ENCODE measurements at places on chromosomes 13 and 19. TPM values are rescaled to one million over a fixed set of nuclear protein-coding genes. Genes with fewer than 3 reads are reported as not detected.
A peak's percentile ranks its signal among the peaks of the same experiment; 100 is the strongest.

DNA sequence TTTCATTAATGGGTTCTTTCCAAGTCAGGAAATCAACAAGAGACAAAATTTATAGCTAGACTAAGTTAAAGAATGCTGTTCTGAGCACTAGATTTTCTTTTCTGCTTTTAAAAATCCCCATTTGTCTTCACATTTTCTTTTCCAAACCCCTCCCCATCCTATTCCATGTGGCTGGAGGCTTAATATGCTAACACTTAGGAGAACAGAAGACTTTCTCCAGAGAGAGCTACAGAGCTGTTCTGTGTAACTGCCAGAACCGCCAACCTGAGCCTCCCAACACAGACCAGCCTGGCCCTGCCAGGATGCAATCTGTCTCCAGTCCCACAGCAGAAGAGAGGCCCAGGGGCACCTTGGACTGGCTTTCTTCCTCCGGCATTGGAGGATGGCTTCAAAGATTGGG lies 264.1 kb downstream of the NDFIP2 start:
- no peak for DNase-seq
- H3K4me1 ChIP-seq = no peaks in the 10 kb centered on the region
- no peak overlapping the region for H3K27ac ChIP-seq

GRCh38 chr13:70541451-70541850 lies 433.2 kb upstream of the KLHL1 start:
- no peak for DNase-seq
- H3K4me3 ChIP-seq = no peak overlapping the region
- H3K27me3 ChIP-seq = no peaks in the 10 kb centered on the region
- H3K27ac ChIP-seq = no peak overlapping the region

DNA sequence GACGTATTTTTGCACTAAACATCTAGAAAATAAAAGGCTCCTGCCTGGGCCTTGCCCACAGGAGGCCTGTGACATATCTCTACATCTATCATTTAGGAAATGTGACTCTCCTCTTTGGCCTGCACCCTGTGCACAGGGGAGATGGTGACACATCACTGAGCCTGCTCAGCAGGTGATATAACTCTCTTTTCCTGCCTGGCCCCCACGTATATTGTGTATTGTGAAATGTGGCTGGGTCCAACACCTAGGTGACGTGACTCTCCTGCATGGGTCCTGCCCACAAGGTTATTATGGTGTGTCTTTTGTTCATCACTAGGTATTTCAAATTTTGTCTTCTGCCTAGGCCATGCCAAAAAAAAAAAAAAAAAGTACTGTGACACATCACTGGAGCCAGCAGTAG lies 61.4 kb upstream of the ZNF724 start:
- DNase-seq = no peak
- H3K27me3 ChIP-seq = no peaks in the 10 kb centered on the region
- H3K36me3 ChIP-seq = no peaks in the 10 kb centered on the region
- H3K4me1 ChIP-seq = no peaks in the 10 kb centered on the region

DNA sequence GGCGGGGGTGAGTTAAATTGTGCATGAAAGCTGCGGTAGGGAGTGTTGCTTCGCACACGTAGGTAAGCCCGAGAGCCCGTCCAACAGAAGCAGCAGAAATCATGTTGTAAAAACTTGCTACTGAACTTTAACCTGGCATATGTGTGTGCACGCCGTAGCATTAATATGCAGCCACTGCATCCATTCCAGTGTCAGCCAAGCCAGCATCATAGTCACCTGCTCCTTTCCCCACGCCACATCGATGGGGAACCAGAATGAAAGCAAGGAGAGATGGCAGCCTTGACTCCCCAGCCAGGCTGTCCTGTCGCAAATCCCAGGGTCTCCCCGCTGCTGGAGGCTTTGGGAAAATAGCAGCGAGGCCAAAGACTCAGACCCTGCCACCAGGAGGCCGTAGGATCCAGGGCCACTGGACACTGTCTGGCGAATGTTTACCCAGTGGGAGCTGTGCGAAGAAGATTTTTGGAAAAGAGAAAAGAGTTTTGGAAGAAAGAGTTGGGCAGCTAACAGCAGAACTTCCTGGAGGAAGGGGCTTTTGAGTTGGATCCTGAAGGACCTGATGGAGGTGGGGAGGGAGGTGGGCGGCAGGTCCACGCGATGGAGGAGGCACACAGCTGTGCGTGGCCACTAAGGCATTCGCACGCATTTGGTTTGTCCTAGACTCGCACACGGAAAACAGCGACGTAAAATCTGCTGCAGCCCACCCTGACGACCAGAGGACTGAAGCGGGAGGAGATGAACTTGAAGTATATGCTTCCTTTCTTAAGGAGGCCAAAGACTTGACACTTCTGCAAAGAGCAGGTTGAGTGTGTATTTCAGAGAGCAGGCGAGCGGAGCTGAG lies 48.7 kb upstream of the RANBP3 start:
- no peaks in the 10 kb centered on the region for H3K4me1 ChIP-seq
- no peak overlapping the region for H3K27ac ChIP-seq
- no peak for DNase-seq
- H3K27me3 ChIP-seq = no peaks in the 10 kb centered on the region
- no peak overlapping the region for H3K4me3 ChIP-seq

EEF1AKMT1 gene
- 11.2 TPM for total RNA-seq

DNA sequence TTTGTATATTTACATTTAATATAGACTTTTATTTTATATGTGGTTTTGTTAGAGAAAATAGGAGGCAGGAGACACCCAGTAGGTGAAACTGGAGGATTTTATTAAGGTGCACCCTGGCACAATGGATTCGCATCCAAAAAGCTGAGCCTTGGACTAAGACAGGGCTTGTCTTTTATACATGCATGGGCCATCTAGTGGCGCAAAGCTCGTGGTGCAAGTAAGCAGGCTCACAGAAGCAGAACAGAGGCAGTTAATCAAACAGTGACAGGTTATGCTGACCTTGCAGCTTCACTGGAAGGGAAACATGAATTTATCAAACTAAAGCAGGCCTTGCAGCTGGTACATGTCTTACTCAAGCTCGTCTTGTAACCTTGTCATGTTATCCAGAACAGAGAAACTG lies 58.8 kb upstream of the ZNF681 start:
- DNase-seq = peak; percentile 54
- H3K36me3 ChIP-seq = peaks cover 7% of the 10 kb centered on the region
- no peaks in the 10 kb centered on the region for H3K4me1 ChIP-seq

S1PR5 gene
- total RNA-seq = 0.89 TPM

DNA sequence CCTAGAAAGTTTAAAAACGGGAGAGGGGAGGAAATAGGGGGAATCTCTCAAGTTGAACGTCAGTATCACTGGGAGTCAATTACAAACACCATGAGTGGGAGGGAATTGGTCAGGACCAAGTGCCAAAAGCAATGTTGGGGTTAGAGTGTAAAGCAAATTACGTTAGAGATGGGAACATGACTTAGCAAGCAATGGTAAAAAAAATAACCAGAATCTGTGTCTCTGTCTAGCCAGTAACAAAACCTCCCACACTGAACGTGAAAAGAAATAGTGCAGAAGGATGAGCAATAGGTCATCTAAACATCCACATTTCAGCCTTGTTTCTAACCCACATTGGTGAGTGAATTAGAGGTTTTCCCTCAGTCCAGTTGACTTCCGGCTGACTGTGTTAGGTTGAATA lies 242.2 kb downstream of the COG6 start:
- H3K27ac ChIP-seq = no peak overlapping the region
- H3K4me1 ChIP-seq = peaks cover 11% of the 10 kb centered on the region
- H3K36me3 ChIP-seq = no peaks in the 10 kb centered on the region
- no peak for DNase-seq

DNA sequence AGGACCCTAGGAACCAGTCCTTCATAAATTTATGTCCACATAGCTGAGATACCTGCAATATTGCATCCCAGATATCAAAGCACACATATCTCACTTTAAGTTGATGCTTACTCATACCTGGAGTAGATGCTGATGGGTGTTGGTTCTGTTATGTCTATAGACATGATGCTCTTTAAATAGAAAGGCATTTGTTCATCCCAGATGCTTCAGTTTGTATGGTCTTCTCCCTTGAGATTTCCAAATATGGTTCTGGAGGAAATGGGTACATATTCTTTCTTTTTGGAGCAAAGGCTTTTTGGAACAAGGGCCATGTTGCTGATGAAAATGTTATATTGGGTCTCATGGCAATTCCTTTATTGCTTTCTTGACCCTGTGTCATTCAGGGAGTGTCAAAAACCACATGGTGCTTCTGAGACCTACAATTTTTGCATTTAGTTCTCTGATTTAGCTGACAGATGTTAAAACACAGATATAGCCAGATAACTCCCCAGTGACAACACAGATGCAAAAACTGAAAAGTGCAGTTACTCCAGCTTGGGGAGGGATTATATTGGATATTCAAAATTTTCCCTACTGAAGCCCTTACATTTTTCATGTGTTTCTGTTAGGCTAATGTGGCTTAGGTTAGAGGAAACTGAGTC lies 211.4 kb downstream of the KCNRG start:
- H3K4me1 ChIP-seq = peaks cover 32% of the 10 kb centered on the region
- no peak for DNase-seq
- no peak overlapping the region for H3K4me3 ChIP-seq
- H3K27ac ChIP-seq = no peak overlapping the region
- no peaks in the 10 kb centered on the region for H3K36me3 ChIP-seq

DNA sequence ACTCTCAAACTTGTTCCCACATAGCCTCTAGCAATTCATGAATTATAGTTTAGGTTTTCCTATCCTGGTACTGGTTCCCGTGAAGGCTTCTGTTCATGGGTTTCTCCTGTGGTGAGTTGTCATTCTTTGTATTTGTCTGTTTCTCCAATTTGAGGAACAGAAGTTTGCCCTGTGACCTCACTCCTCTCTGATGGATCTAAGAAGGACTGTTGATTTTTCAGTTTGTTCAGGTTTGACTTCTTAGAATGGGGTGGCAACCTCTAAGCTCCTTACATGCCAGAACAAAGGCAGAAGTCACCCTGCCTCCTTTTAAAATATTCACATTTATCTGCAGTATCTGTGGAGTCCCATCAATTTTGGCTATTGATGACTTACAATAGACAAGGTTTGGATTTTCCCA lies 354.0 kb downstream of the SPRY2 start:
- no peaks in the 10 kb centered on the region for H3K36me3 ChIP-seq
- no peak for DNase-seq
- H3K4me1 ChIP-seq = no peaks in the 10 kb centered on the region
- H3K27ac ChIP-seq = no peak overlapping the region
- no peaks in the 10 kb centered on the region for H3K27me3 ChIP-seq
- H3K4me3 ChIP-seq = no peak overlapping the region

DNA sequence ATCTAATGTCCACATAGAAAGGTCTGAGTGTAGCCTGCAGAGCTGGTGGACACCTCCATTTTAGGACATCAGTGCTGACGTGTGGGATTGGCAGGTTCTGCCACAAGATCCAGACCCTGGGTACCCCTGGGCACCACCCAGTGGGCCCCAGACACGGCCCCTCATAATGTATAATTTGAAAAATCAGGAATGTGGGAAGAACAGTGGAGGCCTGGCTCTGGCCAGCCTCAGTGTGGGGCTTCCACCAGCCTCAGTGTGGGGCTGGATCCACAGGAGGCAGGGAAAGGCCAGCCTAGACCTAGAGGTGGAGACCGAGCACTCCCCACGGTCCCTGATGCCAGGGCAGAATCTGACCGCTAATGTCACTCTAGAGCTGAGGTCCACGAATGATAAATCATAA lies 150.7 kb upstream of the SOX1 start:
- DNase-seq = no peak
- H3K27me3 ChIP-seq = no peaks in the 10 kb centered on the region
- H3K4me3 ChIP-seq = no peak overlapping the region
- no peak overlapping the region for H3K27ac ChIP-seq

DNA sequence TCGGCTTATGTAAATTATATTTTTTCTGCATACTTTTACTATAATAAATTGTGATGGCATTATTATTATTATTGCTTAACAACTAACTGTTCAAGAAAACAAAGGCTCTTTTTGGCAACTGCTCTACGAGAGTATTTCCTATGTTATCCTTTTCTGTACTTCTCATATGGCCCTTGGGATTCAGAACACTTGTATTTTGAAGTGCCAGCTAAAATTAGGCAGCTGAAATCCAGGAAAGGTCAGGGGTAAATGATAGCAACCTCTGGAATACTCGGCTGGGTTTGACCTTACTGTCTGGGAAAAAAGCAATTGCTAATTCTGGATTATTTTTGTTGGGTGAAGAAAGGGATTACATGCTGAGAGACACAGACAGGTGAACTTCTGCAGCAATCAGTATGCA lies 23.9 kb downstream of the EDNRB start:
- no peaks in the 10 kb centered on the region for H3K27me3 ChIP-seq
- H3K4me3 ChIP-seq = no peak overlapping the region
- no peaks in the 10 kb centered on the region for H3K36me3 ChIP-seq
- no peak for DNase-seq

GRCh38 chr13:60836821-60837220 lies 439.8 kb downstream of the TDRD3 start:
- H3K4me1 ChIP-seq = no peaks in the 10 kb centered on the region
- H3K36me3 ChIP-seq = no peaks in the 10 kb centered on the region
- DNase-seq = no peak
- H3K27ac ChIP-seq = no peak overlapping the region
- H3K27me3 ChIP-seq = no peaks in the 10 kb centered on the region

DNA sequence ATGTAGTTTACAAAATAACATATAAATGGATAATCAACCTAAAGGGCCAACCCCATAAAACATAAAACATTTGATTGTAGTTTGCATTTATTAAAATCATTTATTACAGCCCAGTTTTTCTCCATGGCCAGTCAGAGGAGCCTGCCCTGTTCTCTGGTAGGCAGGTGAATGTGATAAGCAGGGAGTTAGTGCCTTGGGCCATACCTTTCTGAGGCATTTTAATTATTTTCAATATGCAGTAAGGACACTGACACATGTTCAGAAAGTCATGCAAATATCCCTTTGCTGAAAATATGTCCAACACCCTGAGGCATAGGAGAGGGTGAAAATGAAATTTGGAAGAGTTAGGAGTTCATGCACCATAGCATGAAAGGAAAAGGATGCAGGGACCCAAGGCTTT lies 242.6 kb upstream of the EDNRB start:
- no peaks in the 10 kb centered on the region for H3K27me3 ChIP-seq
- no peak overlapping the region for H3K27ac ChIP-seq
- H3K4me1 ChIP-seq = no peaks in the 10 kb centered on the region
- no peak for DNase-seq

TMEM221 gene
- total RNA-seq = not detected
